ENCODE measurements at places on chromosomes 13 and 19.
A peak's percentile ranks its signal among the peaks of the same experiment; 100 is the strongest.

DNA sequence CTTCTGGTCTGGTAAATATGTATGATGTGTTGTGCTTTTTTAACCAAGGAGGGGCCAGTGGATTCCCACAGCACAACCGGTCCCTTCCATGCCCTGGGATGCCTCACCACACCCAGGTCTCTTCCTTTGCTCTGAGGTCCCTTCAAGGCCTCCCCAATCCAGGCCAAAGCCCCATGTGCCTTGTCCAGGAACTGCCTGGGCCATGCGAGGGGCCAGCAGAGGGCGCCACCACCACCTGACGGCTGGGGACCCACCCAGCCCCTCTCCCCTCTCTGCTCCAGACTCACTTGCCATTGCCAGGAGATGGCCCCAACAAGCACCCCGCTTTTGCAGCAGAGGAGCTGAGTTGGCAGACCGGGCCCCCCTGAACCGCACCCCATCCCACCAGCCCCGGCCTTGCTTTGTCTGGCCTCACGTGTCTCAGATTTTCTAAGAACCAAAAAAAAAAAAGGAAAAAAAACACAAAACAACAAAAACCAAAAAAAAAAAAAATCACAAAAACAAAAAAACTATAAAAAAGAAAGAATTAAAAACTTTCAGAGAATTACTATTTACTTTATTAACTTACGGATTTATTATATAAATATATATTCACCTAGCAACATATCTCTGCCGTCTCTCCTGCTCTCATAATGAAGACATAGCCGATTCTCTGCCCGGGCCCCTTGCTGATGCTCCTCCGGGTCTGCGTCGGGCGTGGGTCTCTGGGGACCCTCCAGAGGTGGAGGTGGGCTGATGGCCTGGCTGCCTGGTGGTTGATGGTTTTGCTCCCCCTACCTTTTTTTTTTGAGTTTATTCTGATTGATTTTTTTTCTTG is 14.4 kb downstream of the CAPN12 start:
- DNase-seq: peak; percentile 63

DNA sequence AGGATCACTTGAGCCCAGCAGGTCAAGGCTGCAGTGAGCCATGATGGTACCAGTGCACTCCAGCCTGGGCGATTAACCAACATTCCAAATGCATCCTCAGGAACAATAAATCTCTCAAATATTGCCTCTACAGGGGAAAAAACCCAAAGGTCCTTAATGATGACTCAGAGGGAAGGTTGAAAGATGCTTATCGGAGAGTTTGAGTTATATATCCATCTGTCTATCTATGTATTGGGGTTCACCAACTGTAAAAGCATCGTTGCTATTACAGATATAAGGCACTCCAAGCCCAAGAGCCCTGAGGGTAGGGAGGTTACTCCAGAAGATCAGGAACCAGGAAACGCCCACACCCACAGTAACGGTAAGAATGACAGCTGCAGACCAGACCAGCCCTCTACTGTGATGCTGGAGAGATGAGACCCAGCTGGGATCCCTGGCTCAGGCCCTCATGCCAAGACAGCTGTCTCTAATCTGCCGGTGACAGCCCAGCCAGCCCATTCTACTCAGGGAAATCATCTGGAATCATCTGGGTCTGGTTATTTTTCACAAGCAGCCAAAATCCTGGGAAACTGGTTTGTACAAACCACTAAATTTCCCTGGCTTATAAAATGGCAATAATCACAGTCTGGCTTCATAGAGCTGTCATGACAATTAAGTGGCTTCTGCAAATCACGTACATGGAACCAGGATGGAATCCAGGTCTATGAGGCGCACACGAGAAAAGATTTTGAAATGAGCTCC is 23.8 kb downstream of the TEX101 start:
- DNase-seq: no peak

DNA sequence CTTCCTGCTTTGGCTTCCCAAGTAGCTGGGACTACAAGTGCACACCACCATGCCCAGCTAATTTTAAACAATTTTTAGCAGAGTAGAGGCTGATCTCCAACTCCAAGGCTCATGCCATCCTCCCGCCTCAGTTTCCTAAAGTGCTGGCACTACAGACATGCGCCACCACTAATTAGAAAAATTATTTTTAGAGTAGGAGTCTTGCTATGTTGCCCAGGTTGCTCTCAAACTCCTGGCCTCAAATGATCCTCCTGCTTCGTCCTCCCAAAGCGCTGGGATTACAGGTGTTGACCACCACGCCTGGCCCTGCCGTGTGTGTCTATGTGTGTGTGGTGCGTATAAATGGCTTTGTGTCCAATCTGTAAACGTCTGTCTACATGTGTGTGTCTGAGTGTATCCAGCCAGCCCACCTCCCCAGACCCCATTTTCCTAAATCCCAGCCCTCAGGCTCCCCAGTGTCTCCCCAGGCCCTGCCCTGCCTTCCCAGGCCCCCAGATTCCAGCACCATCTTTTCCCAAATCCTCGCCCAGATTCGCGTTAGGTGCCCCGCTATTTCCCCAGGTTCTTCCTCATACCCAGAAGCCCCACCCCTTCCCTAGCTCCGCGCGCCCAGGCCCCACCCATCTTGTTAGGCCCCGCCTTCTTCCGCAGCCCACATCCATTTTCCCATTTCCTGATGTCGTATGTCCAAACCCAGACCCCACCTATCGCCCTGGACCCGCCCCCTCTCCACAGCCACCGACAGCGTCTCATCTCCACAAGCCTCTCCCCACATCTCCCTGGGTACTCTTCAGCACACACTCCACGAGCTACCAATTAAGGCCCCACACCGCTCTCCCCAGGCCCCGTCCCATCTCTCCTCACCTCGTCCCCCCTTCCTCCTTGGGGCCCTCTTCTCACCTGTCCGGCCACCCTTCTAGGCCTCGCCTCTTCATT is 24.9 kb downstream of the SLC8A2 start:
- peak; percentile 85 for DNase-seq

DNA sequence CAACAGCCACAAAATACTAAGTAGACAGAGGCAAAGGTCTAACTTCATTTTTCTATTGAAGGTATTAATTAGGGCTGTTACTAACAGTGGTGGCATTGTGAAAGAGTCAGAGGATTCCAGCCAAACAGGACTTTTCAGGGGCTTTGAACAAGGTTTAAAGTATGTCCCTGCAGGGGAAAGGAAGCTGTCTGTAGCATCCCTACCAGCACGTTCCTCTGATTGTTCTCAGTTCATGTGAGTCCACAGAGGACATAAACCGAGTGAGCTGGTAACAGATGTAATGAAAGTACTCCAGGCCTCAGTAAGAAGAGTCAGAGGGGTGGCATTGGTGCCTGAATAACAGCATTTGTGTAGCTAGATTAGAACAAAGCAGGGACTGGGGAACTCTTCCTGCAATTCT is 15.3 kb upstream of the SPATA13 start:
- no peak for DNase-seq

- DNase-seq: no peak
Measured at GRCh38 chr19:5580161-5580571, 12.4 kb upstream of the TINCR start.

GRCh38 chr19:41354343-41354953 is 726 bp upstream of the TGFB1 start:
- no peak for DNase-seq

- DNase-seq: peak; percentile 84
Measured at GRCh38 chr19:18112989-18113478, 15.5 kb downstream of the MAST3 start.

- DNase-seq: no peak
Measured at GRCh38 chr13:112967686-112968379, 1.2 kb upstream of the MCF2L start.

- no peak for DNase-seq
Measured at GRCh38 chr13:75307370-75307949, 174.5 kb downstream of the TBC1D4 start.

GRCh38 chr19:40742886-40743285 is 7.4 kb downstream of the ACTMAP start:
- DNase-seq: no peak

GRCh38 chr13:47898080-47898479 is 103.0 kb downstream of the SUCLA2 start:
- no peak for DNase-seq

Measured in HEK293T (cell line).